ENCODE measurements at places on chromosomes 1 and 21.

DNA sequence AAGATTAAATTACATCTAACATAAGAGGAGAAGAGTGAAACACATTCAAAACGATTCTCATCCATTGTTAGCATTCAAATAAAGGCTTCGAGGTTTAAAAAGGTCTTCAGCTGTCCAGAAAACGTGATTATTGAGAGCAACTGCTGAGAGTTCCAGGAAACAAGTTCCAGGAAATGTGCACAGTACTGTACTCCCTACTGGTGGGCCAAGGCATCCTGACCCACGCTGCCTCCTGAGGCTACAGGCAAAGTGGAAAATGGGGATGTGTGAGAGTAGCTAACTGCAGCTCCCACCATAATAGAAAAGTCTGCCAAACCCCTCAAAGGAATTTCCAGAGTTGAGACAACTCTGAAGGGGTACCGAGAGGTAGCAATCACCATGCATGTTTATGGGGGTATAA is 2.0 kb downstream of the VAV3 start:
- DNase-seq: no peak

- no peak for DNase-seq
Observed at GRCh38 chr1:179177182-179177581, 52.3 kb downstream of the ABL2 start.

DNA sequence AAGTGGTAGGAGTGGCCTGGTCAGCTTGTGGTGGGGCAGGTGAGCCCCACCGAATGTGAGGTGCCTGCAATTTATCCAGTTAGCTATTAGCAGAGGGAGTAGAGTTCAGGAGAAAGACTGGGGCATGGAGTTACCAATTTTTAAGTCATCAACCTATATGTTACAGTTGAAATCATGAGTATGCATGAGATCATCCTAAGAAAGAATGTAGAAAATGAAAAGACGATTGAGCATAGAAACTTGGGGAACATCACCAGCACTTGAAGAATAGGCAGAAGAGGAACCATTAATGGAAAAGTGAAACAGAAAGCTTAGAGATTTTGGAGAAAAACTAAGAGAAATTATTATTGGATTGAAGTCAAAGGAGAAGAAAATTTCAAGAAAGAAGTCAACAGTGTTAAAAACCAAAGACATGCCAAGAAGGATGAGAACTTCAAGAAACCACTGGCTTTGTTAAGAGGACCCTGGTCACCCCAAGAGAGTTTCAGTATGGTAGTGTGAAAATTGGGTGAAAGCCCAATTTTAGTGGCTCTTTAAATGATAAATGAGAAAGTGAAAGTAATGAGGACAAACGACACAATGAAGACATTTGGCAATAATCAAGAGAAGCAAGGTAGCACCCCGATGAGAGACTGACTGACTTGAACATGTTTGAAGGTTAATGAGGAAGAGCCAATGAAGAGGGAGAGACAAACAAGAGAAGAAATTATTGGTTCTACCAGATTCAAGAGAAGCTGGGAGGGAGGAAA is 36.7 kb downstream of the DNASE2B start:
- DNase-seq: no peak

DNA sequence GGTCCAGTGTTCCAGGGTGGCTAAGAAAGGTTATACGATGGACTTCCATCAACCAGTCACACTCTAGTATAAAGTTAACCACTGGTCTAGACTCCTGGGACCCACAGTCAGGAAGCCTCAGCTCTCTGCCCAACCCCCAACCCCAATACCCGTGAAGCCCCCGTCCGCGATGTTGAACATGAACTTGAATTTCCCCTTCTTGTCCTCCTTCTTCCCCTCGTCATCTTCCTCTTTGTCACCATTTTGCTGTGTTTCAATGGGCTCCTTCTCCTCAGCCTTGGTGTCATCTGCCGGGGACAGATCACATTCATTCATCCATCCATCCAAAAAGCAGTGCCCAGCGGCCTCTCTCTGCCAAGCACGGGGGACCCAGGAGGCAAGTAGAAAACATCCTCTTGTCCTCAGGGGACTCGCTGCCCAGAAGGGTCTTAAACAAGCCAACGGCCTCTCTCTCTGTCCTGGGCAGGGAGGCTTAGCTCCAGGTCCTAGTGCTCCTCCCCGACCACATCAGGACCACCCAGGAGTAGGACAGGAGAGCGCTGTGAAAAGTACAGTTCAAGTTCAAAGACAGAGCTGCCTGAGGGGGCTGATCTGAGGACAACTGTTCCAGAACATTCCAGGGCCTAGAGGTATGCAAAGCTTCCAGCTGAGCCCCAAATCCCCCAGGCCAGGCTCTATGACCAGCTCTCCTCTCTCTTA is 66.5 kb downstream of the KCNAB2 start:
- no peak for DNase-seq

DNA sequence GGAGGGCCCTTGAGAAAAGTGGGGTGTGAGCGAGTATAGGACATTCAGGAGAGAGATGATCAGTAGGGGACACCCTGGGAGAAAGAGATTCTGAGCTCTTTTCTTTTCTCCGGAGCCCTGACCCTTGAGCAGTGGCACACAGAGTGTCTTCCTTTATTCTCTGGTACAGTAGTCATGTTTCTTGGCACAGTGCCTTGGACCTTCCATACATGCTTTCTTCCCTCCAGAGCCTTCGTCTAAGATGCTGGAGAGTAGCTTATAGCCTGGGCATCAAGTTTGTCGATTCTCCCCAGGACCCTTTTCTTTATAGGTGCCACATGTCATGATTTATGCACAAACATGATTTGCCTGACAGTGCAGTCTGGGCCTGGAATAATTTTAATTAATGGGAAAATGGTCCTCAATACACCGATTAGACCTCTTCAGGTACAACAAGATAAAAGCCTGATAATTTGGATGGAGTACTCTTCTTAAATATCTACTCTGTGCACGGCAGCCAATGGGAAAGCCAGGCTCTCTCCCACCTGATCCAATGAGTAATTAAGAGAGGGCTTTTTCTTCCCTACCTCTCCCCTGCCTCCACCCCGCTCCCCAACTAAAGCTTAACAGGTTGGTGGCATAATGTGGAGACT is at the start of gene TBX19:
Gene TBX19 (plus strand): TSS at position 582 of the 632 bp plus-strand sequence. CDS start 214 bp downstream, outside the sequence.
- no peak for DNase-seq

DNA sequence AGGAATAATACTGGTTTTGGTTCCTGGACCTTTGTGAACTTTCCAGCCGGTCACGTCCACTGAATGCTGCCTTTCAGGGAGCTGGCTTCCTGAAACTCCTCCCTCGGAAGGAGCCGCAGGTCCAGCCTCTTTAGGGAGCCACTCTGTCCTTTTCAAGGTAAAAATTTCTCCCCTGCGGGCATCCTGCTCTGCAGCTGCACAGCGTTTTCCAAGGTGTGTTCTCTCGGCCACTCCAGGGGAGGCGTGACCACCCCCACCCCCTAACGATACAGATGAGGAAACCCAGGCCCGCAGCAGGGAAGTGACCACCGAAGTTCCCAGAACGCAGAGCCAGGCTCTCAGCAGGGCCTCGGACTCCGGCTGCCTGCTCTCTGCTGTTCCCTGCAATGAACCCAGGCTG is 21.5 kb downstream of the PADI2 start:
- no peak for DNase-seq

DNA sequence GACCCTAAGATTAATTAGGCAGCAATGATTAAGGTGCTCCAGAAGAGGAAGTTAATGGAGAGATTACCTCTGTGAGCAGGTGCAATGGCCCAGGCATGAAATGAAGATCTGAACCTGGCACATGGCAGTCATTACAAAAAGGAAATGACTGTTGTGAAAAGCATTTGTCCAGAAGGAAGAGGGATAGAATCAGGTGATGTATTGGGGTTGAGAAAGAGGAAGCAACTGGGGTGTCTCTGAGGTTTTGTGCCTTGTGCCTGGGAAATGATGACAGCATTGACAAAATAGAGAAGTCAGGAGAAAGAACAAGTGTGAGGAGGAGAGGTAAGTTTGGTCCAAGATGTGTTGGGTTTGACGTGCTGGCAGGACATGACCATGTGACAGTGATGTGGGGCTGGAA is 5.6 kb downstream of the CRCT1 start:
- no peak for DNase-seq

- DNase-seq: no peak
Observed at GRCh38 chr1:63730211-63730610, 43.6 kb upstream of the ROR1 start.
